Adrenal gland (tissue), 19 donors: ENCODE measurements at places on chromosomes 4 and X.

DNA sequence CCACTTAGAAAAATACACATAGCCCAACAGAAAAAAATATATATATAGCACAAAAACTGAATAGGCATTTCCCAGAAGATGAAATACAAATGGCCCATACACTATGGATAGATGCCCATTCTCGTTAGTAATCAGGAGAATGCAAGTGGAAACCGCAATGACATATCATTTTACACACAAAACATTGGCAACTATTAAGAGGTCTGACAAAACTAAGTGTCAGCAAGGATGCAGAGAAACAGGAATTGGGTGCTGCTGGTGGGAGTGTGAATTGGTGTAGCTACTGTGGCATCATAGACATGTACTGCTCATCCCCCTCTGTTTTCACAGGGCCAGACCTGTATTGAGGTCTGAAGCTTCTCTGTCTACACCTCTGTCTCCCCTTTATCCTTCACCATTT lies 320.0 kb downstream of the IDS start:
- no peak for DNase-seq

DNA sequence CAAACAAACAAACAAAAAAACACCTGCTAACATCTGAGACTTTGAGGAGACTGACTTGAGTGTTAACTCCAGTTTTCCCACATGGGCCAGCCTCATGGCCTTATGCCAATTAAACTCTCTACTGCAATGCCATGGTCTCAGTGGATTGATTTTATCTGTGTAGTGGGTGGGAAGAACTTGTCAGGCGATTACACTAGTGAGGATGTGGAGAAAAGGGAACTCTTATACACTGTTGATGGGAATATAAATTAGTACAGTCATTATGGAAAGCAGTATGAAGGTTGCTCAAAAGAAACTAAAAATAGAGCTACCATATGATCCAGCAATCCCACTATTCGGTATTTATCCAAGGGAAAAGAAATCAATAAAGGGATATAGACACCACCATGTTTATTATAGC lies 12.8 kb upstream of the XIAP start:
- no peak for DNase-seq

DNA sequence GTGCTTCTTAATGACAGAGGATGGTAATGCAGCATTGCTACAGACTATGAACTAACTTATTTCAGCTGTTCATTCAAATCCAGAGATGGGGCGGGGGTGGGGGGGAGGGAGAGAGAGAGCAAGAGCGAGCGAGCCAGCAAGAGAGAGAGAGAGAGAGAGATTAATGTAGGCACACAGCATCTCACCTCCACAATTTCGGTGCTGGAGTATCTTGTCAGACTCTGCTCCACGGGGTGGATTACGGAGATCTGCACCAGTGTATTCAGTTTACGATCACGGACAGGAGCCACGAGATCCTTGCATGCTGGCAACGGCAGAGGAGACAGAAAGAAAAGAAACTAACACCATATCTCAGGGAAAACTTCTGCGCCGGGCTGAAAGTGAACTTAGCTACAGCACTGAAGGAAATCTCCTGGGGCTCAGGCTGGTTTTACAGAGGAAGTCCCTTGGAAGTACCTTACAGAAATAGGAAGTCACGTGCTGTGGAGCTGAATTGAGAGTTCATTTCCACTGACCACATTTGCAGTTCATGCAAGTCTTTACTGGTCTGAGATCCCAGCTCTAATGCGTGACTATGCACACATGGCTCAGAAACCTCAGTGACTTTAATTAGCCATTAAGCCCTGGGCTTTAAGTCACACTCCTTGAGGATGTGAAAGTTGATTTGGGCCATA lies 440.9 kb downstream of the INPP4B start:
- peak; percentile 59 for DNase-seq

DNA sequence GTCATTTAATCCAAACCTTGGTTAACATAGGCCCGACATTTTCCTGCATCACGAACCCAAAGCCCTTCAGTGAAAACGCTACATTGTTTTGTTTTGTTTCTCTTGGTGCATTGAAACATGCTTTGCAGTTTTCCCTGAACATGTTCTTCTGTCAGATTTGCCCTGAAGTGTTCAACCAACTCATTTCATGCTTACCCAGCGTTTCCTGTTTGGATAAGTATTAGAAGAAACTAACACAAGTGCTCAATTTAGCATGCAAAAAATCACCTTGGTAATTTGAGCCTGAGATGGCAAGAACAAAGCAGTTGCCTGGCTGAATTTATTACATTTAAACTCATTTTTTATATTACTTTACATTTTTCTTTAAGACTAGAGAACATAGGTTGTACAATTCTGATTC lies 160.1 kb upstream of the VCX3A start:
- DNase-seq = no peak

GRCh38 chr4:133759428-133759827 lies 442.2 kb downstream of the PABPC4L start:
- DNase-seq = no peak

DNA sequence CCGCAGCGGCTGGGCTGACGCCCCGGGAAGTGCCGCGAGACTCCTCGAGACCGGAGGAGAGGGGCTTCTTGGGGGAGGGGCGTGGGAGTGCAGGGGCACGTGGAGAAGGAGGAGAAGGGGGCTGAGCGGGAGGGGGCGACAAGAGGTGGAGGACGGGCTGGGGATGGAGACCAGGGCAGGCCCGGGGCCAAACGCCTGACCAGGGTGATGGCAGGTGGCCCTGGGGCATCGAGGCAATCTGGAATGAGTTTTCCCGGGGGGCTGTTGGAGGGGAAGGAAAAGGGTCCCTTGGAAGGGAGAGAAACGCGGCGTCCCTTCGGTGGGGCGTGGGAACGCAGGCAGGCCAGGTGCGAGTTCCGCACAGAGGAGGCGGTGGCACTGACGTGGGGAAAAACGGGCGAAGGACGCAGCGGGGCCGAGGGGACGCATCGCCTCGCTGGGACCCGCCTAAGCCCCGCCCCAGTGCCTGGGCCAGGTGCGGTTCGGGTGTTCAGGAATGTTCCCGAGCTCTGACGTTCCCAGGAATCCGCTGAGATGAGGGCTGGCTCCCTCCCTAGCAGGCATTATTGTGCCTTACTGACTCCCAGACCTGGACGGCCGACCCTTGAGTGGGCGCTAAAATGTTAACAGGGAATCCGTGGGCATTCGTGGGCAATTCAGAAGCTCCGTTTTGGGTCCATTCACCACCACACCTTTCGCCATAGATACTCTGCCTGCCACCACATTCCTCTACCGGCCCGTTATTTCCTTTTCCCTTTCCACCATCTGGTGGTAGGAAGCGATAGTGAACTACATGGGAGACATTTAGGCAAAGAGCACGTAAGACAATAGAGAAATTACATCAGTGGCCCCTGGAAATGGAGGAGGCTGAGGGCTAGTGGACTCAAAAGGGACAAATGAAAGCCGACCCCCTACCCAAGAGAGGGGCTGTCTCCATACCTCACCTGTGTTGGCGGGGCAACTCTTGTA lies 795 bp upstream of the SH3KBP1 start:
- peak; percentile 64 for DNase-seq
